ENCODE measurements at places on chromosomes 2 and 18.

- no peak for DNase-seq
Measured at GRCh38 chr2:188765522-188766470, 208.4 kb upstream of the COL3A1 start.

- DNase-seq: no peak
Measured at GRCh38 chr2:185618625-185619024, 120.0 kb upstream of the FSIP2 start.

GRCh38 chr2:37349231-37349860 is 4.9 kb downstream of the QPCT start:
- DNase-seq: no peak

GRCh38 chr2:216517447-216518225 is 19.0 kb downstream of the RPL37A start:
- no peak for DNase-seq

DNA sequence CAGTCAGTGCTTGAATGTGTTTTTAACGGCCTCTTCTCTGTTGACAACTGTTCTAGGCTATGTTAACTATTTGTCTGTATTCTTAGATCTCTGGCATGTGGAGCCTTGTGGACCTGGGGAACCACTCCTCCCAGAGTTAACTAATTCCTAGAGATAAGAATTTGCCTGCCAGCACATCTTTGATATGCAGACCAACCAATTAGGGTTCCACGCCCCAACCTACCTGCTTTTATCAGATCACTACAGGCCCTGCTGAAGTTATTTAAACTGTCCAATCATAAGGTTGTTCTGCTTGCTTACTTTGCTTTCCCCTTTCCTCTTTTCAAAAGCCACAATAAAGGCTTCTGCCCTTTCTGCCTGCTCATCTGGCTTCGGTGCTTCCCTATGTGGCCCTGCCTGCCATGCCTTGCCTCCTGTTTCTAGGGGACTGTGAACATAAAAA is 8.5 kb upstream of the CYBRD1 start:
- DNase-seq: no peak

- no peak for DNase-seq
Measured at GRCh38 chr2:188813857-188814256, 160.3 kb upstream of the COL3A1 start.

- DNase-seq: no peak
Measured at GRCh38 chr2:176291809-176292283, 22.6 kb downstream of the MTX2 start.

GRCh38 chr18:66511792-66512191 is 92.1 kb downstream of the CDH19 start:
- DNase-seq: no peak

GRCh38 chr18:7234956-7235355 is 4.1 kb downstream of the LRRC30 start:
- DNase-seq: no peak

- DNase-seq: no peak
Measured at GRCh38 chr2:26840937-26841610, 6.9 kb upstream of the DPYSL5 start.

GRCh38 chr18:5350636-5351035 is 55.1 kb upstream of the ZBTB14 start:
- DNase-seq: no peak

DNA sequence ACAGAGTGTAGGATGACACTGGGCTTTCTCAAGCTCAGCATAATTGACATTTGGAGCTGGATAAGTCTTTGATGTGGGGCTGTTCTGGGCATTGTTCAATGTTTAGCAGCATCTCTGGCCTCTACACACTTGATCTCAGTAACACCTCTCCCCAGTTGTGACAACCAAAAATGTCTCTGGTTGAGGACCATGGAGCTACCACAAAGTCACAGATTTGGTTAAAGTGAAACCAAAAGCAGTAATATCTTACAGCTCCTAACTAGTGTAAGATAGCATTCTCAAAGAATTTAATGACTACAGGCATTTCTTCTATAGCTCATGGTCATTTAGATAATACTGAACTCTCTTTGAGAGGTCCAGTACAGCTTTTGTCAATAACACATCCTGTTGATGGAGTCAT is 23.4 kb upstream of the PAX3 start:
- no peak for DNase-seq

- no peak for DNase-seq
Measured at GRCh38 chr2:26448651-26449050, 29.3 kb downstream of the OTOF start.

DNA sequence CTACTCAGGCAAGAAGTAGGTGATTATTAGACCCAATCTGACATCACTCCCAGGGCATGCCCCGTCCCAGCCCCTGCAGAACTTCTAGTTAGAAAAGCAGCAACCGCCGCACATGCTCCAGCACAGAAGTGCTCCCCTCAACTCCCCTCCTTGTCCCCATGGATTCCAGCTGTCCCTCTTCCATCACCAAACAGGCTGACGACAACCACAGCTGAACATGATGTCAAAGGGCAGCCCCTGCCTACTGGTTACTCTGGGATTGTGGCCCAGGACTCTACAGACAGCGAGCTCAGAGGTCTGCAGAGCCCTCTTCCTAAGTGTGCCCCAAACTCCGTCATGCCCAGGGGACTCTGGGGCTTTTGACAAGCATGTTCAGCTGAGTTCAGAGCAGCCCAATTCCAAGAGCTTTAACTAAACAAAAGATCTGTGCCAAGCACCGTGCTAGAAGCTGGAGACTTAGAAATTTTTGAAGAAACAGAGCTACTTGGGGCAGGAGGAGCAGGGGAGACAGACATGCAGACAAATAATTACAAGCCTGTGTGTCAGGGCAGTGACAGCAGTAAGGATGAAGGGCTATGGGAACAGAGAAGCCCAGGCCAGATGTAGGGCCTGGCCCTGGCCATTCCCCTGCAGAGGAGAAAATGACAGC is 148.1 kb downstream of the BCL11A start:
- no peak for DNase-seq

DNA sequence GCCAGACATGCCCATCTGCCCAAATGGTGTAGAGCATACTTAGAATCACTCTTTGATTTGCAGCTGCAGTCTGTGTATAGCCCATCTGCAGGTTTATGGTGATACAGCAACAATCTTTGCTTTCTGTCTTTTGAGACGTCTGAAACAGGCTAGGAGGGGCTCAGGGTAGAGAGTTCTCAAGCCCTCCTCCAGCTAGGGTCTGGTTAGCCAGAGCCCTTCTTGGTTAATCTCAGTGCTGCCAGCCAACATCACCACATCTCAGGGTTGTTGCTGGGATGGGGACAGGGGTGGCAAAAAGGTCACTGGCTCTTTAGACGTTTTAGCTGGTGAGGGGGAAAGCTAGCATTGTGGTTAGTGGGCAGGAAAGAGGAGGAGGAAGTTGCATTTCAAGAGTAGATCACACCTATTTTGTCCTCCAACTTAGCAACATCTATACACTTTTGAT is 136.6 kb upstream of the ACAA2 start:
- no peak for DNase-seq

DNA sequence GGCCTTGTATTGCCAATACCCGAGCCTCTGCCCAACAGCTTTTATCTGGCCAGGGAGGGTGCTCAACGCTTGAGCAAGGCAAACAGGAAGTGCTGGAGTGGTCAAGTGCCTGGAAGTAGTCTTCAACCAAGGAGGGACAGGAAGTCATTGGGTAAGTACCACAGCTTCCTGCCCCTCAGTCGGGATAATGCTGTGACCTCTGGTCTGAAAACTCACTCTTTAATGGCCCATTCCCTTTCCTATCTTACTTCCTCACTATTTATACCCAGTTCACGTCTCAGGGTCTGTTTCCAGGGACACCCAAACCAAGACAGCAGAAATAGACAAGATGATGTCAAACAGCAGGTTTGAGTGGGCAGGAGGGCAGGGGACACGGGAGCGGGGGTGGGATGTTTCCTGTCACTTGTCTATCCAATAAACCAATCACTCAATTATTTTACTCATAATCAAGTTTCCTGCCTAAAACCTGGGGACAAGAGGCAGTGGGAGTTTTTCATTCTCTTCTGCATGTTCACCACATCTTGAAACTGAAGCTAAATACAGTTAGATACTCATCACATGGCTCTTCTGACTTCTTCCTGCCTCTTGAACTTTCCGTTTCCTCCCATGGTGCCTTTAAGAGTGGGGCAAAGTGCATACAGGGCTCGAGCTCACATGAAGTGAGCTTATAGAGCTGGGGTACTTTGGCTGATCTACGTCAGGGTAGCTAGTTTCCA is 68.9 kb upstream of the CAB39 start:
- peak; percentile 49 for DNase-seq

DNA sequence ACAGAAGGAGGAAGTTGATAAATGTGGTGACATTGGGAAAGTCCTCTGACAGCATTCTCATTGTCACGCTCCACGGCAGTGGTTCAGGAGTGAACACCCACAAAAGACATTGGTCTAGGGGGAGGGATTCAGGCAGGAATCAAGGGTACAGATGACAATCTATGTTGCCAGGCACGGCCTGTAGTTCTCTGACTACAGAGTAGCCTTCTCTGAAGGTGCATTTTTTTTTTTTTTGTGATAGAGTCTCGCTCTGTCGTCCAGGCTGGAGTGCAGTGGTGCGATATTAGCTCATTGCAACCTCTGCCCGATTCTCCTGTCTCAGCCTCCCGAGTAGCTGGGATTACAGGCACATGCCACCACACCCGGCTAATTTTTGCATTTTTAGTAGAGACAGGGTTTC is 7.4 kb upstream of the MOB1A start:
- peak; percentile 46 for DNase-seq

GRCh38 chr2:179235463-179236108 is 29.0 kb downstream of the SESTD1 start:
- DNase-seq: no peak

GRCh38 chr2:239201884-239202283 is 198.9 kb downstream of the HDAC4 start:
- no peak for DNase-seq

DNA sequence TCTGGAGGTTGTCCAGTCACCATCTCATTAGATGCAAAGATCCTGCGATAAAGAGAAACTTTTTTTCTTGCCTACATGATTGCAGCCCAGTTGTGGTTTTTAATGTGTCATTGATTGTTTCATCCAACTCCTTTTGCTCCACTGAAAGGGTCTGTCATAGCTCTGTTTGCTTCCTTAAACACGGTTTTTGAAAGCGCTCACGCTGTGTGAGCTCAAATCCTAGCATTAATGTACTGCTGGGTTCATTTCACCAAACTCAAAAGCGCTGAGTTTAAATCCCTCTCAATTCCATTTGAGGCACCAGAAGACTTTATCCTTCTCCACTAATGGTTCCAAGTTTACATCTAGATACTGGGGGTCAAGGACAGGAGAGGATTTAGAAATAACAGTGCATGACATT is 53.6 kb downstream of the CDK15 start:
- no peak for DNase-seq

- no peak for DNase-seq
Measured at GRCh38 chr2:82636402-82637020, 1822.6 kb downstream of the SUCLG1 start.

DNA sequence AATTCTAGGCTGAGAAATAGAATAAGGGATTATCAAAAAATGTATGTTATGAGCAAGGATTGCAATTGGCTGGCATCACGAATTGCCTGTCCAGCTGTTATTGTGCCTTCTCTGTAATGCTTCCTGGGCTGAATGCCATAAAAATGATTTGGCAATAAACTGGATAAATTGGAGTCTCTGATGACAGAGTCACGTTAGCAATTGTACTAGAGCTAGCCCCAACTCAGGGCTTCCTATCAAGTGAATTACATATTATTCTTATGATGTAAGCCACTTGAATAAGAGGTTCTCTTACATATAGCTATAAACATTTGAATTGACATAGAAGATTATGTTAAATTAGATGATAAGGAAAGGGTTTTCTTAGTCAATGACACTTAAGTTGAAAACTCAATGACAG is 607.5 kb upstream of the REG3G start:
- no peak for DNase-seq

DNA sequence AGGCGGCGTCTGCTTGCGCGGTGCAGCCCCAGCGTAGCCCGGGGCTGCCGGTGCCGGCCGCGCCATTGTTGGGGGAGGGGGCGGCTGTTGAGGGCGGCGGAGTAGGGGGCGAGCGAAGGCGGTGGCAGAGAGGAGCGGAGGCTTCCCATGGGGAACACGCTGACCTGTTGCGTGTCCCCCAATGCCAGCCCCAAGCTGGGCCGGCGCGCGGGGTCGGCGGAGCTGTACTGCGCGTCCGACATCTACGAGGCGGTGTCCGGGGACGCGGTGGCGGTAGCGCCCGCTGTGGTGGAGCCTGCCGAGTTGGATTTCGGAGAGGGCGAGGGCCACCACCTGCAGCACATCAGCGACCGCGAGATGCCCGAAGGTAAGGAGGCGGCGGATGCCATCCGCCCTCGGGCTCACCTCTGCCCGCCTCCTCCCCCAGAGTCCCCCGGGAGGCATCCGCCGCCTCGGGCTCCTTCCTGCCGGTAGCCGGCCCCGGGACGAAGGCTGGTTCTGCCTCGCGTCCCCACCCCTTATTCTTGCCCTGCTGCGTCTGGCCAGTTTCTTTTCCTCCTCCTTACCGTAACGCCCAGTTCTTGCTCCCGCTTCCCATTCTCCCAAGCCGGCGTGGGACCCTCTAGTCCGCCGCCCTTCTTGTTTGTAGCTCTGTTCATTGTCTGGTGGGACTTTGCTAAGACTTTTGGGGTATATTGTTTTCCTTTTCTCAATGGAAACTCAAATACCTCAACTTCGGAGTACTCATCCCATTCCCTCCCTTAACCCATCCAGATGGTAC is 500 bp downstream of the CCNYL1 start:
- peak; percentile 37 for DNase-seq

- DNase-seq: no peak
Measured at GRCh38 chr18:62663731-62664336, 51.5 kb upstream of the PHLPP1 start.

- no peak for DNase-seq
Measured at GRCh38 chr18:57023275-57023882, 123.5 kb upstream of the BOD1L2 start.

GRCh38 chr2:200490001-200490400 is 19.9 kb downstream of the KCTD18 start:
- DNase-seq: no peak

GRCh38 chr2:158025255-158025996 is 76.2 kb upstream of the UPP2 start:
- no peak for DNase-seq

DNA sequence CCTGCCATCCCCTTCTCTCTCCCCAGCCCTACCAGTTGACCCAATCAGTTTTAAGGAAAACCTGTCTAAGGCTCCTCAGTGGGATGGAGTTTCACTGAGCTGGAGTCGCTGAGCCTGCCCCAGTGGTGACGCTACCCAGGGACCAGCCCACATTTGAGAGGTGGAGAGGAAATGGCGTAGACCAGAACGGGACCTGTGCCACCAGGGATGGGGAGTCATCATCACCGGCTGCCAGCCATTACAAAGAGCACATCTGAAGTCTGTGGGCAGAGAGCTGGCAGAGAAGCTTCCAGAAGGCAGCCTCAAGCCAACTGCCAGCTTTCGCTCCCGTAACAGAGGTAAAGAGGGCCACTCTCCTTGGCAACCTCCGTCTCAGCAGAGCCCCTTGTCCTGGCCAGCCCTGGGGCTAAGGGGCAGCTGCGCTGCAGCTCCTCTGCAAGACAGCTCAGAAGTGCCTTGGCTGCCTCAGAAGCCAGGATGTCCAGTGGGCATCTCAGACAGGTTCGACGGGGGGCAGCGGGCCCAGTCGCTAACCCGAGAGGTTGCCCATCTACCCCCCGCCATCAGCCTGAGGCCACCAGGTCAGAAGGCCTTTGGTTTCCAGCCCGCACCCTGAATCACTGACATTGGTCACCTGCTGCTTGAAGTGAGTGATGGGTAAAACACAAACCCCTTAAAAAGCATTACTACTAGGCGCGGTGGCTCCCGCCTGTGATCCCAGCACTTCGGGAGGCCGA is 15.4 kb downstream of the SDC1 start:
- no peak for DNase-seq

GRCh38 chr18:58544616-58545337 is 84.1 kb downstream of the ALPK2 start:
- no peak for DNase-seq
